ENCODE measurements at places on chromosomes 1 and 21.

GRCh38 chr1:5993556-5994491 is 1.6 kb upstream of the NPHP4 start:
- DNase-seq = no peak

- DNase-seq = no peak
Observed at GRCh38 chr1:1376551-1377226, 1.7 kb upstream of the AURKAIP1 start.

DNA sequence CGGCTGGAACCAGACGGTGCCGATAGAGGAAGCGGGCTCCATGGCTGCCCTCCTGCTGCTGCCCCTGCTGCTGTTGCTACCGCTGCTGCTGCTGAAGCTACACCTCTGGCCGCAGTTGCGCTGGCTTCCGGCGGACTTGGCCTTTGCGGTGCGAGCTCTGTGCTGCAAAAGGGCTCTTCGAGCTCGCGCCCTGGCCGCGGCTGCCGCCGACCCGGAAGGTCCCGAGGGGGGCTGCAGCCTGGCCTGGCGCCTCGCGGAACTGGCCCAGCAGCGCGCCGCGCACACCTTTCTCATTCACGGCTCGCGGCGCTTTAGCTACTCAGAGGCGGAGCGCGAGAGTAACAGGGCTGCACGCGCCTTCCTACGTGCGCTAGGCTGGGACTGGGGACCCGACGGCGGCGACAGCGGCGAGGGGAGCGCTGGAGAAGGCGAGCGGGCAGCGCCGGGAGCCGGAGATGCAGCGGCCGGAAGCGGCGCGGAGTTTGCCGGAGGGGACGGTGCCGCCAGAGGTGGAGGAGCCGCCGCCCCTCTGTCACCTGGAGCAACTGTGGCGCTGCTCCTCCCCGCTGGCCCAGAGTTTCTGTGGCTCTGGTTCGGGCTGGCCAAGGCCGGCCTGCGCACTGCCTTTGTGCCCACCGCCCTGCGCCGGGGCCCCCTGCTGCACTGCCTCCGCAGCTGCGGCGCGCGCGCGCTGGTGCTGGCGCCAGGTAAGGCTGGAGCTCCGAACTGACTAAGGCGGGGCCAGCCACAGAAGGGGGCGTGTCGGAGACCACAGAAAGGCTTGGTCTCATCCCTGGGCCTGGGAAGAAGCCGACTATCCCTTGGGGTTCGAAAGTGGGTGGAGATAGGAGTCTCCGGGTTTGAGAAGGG is 486 bp downstream of the SLC27A3 start:
- DNase-seq = peak; percentile 45

GRCh38 chr1:226195144-226195543 is 8.6 kb upstream of the ACBD3 start:
- no peak for DNase-seq

- no peak for DNase-seq
Observed at GRCh38 chr21:42434884-42435283, 31.2 kb downstream of the UBASH3A start.

DNA sequence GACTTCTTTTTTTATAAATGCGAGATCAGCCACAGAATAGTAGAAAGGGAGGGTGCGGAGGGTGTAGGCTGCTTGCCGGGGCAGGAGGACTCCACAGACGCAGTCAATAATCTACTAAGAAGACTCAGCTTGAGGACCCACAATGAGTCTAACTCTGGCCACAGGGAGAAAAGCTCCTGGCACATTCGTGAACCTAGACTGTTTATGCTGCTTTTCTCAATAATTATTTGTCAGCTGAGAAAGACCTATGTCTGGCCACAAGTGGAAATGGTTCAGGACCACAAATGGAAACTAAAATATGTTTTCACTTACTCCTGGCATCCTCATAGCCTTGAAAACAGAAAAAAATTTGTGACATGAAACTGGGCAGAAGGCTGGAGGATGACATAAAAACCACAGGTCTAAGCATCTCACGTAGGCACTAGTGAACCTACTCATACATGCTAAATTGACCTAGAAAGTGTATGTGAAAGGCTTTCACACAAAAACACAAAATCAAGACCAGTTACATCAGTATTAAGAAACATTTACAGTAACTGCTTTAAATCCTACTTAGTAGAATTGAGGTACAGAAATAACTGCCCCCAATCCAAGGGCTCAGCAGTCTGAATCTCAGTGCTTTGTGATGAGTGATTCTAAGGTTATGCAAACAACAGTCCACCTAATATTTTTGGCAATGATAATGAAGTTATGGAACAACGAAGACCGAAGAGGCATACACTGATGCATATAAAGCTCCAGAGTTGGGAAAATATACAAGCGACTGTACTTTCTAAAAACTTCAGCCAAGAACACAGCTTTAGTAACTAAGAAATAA is 159.5 kb downstream of the SLC45A1 start:
- DNase-seq = no peak

DNA sequence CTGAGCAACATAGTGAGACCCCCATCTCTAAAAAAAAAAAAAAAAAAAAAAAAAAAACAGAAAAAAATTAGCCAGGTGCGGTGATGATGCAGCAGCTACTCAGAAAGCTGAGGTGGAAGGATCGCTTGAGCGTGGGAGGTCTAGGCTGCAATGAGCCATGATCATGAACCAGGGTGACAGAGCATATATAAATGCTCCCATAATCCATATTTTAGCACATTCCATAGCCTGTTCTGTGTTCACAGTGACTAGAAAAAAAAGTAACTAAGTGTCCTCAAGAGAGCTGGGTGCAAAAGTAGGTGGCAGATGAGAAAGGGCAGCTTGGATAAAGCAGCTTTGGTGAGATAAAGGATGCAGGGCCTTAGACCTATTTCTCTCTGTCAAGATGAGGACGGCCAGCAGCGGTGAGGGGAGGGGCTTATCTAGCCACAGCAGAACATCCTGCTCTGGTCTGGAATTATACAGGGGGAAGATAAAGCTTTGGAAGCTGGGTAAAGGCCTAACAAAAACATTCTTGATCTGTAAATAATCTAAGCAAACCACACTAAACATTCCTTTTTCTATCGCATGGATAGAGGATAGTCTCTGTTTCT is 205.3 kb downstream of the DAB1 start:
- DNase-seq = no peak

- no peak for DNase-seq
Observed at GRCh38 chr1:219317762-219318353, 144.2 kb downstream of the LYPLAL1 start.

- no peak for DNase-seq
Observed at GRCh38 chr1:24743404-24744211, 1.6 kb upstream of the CLIC4 start.

DNA sequence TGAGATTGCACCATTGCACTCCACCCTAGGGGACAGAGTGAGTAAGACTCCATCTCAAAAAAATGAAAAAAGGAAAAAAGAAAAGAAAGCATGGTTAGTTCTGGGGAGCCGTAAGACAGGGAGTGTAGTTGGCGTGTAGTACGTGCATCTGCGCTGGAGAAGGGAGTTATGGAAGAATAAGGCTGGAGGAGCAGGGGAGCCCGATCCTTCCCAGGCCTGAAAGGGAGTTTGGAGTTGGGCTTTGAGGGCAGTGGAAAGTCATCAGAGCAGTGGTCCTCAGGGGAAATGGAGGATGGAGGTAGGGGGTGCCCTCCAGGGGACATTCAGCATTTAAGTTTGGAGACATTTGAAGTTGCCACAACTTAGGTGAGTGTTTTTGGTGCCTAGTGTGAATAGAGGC is 11.3 kb upstream of the TMEM201 start:
- DNase-seq = no peak

GRCh38 chr1:110067479-110067892 is 3.0 kb downstream of the ALX3 start:
- DNase-seq = no peak

DNA sequence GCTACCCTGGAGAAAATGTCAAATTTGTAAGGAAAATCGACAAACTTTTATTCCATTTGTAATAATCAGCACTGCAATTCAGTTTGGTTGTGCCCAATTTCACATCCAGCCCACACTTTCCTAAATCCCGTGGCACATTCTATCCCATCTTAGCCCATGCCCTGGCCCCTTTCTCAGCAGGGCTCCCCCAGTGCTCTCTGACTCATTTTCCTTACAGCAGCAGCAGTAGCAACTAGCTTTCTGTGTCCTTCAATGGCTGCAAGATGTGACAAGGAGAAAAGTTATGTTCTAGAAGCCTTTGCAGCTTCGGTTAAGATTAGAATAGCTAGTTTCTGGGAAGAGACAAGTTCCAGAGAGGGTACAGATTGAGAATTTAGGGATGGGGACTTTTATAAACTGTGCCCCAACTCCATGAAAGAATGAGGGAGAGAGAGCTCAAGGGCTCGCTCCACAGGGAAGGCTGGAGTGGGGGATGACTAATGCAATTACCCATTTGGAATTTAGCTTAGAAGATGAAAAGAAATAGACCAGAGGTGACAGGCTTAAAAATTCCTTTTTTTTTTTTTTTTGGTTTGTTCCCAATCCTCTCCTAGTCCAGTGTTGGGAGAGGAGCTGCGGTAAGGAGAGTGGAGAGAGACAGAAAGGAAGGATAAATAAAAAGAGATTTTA is 47.0 kb upstream of the POU2F1 start:
- DNase-seq = no peak

DNA sequence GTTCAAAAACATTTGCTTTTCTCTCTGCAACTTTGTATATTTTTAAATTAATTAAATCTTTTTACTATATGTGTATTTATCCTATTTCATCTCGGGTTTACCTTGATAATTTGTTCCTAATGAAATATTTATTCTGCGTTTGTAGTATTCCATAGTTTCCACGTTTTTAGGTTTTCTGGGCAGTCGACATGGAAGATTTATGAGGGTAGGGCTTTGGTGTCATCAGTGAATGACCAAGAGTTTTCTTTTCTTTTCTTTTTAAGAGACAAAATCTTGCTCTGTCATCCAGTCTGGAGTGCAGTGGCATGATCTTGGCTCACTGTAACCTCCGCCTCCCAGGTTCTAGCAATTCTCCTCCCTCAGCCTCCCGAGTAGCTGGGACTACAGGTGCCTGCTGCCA is 17.2 kb upstream of the ZNF669 start:
- DNase-seq = no peak

DNA sequence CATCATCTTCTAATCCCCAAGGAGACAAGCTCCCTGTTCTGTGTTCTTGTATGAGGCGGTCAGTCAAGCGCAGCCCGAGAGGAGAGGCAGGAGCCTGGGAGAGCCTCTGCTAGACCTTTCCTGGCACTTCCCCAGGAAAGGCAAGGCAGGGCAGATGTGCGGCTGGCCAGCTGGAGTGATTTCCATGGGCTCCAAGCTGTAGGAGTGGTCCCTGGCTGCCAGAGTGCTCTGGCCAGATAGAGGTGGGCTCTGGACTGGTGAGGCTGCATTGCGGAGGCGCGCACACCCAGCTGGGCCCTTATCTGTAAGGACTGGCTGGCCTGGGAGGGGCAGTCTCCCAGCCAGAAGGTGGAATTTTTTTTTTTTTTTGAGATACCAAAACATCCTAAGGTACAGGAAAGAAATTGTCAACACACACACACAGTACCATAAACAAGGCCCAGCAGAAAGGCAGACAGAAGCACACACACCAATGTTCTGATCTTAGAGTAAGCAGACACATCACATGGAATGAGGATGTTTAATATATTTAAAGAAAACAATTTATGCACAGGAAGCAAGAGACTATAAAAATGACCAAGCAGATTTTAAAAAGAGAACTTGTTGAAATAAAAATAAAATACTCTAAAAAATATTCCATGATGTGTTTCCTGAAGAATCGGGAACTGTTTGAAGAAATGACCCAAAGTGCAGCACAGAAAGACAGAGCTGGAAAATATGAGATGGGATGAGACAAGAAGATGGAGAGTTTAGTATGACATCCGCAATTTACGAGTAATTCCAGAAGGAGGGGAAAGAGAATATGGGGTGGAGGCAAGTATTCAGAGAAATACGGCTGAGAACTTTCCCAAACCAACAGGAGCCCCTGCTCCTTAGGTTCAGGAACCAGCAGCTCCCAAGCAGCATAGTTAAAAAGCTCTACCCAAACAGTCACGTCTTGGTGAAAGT is 13.4 kb downstream of the IBA57 start:
- no peak for DNase-seq

DNA sequence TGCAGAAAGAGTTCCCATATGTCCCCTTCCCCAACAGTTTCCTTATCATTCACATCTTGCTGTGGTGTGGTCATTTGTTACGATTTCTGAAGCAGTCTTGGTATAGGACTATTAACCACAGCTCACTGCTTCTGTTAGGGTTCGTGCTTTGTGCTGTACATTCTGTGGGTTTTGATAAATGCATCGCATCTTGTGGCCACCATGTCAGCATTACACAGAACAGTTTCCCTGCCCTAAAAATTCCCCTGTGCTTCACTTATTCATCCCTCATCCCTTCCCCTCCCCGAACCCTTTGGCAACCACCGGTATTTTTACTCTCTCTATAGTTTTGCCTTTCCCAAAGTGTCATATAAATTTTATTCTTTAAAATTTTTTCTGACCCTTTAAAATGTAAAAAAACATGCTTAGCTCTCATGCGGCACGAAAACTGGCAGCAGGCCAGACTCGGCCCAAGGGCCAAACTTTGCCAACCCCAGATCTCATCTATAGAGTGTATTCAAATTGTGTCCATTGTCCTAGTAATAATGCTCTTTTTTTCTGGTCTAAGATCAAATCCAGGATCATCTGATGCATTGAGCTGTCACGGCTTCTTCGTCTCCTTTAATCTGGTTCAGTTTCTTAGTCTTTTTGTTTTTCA is 78.2 kb downstream of the SIM2 start:
- DNase-seq = no peak

- DNase-seq = no peak
Observed at GRCh38 chr1:170885551-170885950, 49.8 kb upstream of the MROH9 start.

DNA sequence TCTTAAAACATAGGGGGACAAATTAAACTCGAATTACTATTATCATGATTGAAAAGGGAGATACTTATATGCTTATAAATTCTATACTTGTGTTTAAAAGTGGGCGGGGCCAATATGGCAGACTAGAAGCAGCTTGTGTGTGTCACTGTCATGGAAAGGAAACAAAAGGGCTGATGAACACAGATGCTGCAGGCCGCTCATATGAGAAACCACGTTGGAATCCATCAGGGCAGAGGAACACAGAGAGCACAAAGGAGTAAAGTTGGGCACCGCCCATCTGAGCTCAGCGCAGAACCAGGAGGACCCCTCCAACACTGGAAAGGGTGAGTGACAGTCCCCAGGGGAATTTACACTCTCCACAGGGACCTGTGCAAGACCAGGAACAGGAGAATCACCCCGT is 107.0 kb downstream of the SLC5A9 start:
- no peak for DNase-seq

DNA sequence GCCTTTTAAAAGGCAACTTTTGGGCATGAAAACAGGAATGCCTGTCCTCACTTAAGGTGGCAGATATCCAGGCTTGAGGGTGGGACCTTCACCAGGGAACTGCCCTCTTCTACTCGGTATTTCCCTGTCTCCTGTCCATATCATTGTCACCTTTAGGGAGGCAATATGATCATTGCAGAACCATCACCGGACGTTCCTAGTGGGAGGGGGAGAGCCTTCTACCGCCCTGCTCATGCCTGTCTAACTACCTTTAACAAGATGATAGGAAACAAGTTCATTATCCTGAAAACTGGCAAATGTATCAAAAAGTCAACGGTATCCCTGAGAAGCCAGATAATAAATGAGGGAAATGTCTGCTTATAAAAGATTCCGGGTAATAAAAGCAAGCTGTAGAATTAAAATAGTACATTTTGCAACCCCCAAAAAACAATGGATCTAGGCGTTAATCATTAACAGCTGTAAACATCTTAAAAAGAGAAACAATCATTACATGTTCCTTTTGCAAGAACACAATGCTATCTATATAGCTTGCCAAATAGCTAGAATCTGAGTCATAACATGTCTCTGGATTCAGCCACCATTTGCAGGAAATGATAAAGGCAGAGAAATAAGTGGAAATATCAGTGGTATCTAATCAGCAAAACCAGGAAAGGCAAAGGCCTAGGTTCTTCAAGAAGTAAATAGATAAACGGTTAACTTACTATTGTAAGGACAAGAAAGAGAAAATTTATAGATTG is 852.9 kb upstream of the ADGRL4 start:
- no peak for DNase-seq

Measured in T-helper 22 cell (primary cell).